ENCODE measurements at places on chromosomes 2 and 18. TPM values are rescaled to one million over a fixed set of nuclear protein-coding genes. Genes with fewer than 3 reads are reported as not detected.

DNA sequence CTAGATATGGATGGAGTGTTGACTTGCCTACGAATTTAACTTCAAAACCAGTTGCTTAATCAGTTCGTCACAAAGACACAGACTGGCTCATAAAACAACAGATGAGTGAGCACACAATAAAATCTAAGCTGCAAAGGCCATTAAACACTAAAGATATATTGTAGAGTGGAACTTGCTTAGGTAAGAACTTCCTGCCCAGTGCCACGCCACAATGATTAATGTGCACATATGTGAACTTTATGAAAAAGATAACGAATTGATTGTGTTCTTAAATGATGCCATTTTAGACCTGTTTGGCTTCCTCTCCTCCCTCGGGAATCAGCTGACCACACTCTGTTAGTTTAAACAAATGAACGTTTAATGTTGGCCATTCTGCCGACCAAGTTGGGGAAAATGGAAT, 2031.3 kb upstream of the CELF4 start:
- H3K4me1 ChIP-seq = peaks cover 12% of the 10 kb centered on the region
- no peak for DNase-seq

DNA sequence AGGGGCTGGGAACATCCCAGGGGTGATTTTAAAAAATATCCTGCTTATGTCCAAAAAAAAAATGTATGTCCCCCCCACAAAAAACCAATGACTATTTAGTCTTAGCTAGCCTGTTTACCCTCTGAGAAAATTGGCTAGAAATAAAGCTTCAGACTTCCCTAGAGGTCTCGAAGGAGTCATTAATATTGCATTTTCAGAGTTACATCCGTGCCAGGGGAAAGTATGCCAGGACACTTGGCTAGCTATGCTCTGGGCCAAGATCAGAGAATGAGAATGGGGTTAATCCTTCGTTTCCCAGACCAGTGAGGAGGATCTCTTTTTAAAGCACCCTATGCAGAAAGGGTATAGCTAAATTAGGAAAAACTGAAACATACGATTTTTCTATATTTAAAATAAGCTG, 183.6 kb downstream of the MC4R start:
- H3K27me3 ChIP-seq = no peaks in the 10 kb centered on the region
- H3K4me3 ChIP-seq = no peak overlapping the region
- no peaks in the 10 kb centered on the region for H3K36me3 ChIP-seq
- H3K27ac ChIP-seq = no peak overlapping the region
- no peak for DNase-seq

GRCh38 chr2:61272421-61273070, 110.6 kb downstream of the C2orf74 start:
- DNase-seq = no peak
- H3K4me3 ChIP-seq = no peak overlapping the region
- H3K36me3 ChIP-seq = peaks cover 4% of the 10 kb centered on the region
- H3K4me1 ChIP-seq = no peaks in the 10 kb centered on the region

GRCh38 chr2:40344364-40344763, 107.5 kb downstream of the SLC8A1 start:
- no peaks in the 10 kb centered on the region for H3K4me1 ChIP-seq
- no peaks in the 10 kb centered on the region for H3K27me3 ChIP-seq
- DNase-seq = no peak
- no peak overlapping the region for H3K27ac ChIP-seq

Gene MYO5B
- 6.7 TPM for total RNA-seq

- DNase-seq = no peak
Measured at GRCh38 chr2:164811819-164812218, 29.8 kb downstream of the COBLL1 start.

DNA sequence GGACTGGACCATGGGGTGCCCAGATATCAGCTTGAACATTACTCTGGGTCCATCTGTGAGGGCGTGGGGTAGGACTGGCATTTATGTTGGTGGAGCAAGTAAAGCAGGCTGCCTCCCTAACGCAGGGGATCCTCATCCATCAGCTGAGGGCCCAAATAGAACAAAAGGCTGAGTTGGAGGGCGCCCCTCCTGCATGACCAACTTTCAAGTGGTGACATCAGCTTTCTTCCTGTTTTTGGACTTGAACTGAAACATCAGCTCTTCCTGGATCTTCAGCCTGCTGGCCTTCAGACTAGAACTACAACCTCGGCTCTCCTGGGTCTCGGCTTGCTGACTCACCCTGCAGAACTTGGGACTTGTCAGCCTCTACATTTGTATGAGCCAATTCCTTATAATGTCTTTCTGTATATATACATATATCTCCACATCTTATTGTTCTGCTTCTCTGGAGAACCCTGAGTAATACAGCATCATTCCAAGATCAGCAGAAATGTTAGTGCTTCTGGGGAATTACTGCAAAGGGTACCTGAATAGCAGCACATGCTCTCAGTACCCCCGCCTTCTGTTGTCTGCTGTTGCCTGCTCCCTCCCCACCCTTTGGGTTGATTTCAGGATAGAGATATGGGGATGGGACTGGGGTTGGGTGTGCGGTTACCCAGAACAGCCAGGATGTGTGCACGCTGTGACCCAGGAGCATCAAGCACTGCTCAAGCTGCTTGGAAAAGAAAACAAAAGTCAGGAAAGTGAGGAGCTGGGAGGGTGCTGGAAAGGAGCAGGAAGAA, 20.0 kb downstream of the TMEM127 start:
- H3K36me3 ChIP-seq = no peaks in the 10 kb centered on the region
- H3K4me1 ChIP-seq = no peaks in the 10 kb centered on the region
- DNase-seq = no peak
- no peaks in the 10 kb centered on the region for H3K27me3 ChIP-seq
- H3K4me3 ChIP-seq = no peak overlapping the region

Gene TUBB8B
- total RNA-seq = 0.36 TPM

GRCh38 chr18:51537487-51537886, 340.0 kb upstream of the MEX3C start:
- DNase-seq = peak; percentile 68
- no peak overlapping the region for H3K27ac ChIP-seq
- H3K4me3 ChIP-seq = no peak overlapping the region
- H3K4me1 ChIP-seq = no peaks in the 10 kb centered on the region
- H3K27me3 ChIP-seq = no peaks in the 10 kb centered on the region
